ENCODE measurements at places on chromosomes 6 and 20.

GRCh38 chr20:20223981-20224380 lies 143.9 kb upstream of the INSM1 start:
- no peak for DNase-seq

- DNase-seq: no peak
These were observed 64.6 kb downstream of the SYNE1 start for GRCh38 chr6:152572338-152573088.

DNA sequence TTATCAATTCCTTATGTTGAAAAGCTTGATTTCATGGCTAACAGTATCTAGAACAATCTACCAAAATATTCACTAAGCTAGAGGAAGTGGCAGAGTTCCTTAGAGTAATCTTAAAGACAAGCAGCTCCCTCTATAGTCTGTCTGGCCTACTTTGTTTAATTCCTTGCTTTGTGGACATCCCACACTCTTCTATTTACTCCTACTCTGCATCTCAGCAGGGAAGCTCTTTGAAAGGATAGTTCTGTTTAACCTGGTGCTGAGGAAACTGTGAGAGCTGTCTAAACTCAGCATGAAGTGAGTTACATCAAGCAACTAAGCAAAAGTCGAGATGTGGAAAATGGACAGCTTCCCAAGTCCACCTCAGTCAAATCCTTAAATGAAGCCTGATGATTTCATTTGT lies 4.3 kb downstream of the REV3L start:
- DNase-seq: no peak

DNA sequence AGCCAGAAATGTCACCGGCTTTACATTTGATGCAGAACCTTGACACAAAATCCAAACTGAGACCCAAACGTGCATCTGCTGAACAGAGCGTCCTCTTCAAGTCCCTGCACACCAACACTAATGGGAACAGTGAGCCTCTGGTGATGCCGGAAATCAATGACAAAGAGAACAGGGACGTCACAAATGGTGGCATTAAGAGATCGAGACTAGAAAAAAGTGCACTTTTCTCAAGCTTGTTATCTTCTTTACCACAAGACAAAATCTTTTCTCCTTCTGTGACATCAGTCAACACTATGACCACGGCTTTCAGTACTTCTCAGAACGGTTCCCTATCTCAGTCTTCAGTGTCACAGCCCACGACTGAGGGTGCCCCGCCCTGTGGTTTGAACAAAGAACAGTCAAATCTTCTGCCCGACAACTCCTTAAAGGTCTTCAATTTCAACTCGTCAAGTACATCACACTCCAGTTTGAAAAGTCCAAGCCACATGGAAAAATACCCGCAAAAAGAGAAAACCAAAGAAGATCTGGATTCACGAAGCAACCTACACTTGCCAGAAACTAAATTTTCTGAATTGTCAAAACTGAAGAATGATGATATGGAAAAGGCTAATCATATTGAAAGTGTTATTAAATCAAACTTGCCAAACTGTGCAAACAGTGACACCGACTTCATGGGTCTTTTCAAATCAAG lies 108.4 kb downstream of the RTN4IP1 start:
- peak; percentile 66 for DNase-seq

DNA sequence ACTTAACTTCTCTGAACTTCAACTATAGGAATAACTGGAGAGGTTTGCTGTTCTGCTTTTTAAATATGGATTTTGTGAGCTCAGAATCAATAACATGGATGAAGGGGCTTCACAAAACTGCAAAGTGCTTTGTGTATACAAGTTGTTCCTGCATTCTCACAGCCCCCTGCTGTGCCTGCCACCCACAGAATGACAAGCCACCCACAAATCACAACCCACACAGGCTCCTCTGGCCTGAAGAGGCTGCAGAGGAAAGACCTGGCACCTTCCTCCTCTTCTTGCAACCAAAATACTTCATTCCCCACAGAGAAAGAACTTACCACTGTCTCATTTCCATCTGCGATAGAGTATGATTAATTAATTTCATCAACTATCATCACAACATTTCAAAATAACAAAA lies 106.7 kb upstream of the NHSL1 start:
- DNase-seq: no peak

DNA sequence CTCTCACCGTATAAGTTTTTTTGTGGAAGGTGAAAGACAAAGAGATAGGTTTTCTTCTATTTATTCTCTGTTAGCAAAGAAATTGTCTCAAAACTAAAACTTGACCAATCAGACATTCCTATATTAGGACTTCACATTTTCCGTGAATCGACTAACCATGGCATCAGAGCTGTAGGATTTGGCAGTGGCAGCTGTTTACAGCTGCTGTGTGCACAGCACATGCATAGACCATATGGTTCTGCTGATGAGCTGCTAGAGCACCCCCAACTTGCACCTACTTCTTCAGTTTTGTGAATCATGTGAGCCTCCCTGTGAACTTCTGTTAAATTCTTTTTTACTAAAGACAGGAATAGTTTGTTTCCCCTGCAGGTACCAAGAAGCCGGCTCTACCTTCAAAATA lies 157.9 kb downstream of the RFX6 start:
- DNase-seq: no peak

DNA sequence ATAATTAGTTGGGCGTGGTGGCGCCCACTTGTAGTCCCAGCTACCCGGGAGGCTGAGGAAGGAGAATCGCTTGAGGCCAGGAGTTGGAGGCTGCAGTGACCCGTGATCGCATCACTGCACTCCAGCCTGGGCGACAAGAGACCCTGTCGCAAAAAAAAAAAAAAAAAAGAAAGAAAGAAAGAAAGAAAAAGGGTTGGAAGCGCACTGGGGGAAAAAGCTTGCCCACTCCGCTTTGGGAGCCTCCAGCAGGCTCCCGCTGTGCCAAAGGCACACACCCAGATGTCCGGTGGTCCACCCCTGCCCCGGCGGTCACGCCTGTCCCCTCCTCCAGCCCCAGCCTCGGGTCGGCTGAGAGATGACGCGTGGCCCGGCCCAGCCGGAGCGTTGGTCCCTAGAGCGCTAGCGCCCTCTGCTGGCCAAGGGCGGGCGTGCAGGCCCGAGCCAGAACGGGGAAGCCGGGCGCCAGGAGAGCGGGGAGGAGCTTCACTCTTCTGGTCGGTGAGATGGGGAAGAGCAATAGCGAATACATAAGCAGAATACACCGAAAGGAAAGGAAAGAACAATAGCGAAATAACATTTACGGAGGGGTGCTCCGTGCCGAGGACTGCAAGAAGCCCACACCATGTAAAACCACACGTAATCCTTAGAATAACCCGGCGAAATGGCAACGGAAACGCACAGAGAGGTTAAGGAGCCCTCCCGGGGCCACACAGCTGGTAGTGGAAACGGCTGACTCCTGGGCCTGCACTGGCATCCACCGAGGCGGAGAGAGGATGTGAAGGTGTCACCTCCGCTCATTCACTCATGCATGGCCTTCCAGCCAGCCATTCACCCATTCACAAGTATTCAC lies 41.7 kb downstream of the UBE2V1 start:
- DNase-seq: peak; percentile 87

DNA sequence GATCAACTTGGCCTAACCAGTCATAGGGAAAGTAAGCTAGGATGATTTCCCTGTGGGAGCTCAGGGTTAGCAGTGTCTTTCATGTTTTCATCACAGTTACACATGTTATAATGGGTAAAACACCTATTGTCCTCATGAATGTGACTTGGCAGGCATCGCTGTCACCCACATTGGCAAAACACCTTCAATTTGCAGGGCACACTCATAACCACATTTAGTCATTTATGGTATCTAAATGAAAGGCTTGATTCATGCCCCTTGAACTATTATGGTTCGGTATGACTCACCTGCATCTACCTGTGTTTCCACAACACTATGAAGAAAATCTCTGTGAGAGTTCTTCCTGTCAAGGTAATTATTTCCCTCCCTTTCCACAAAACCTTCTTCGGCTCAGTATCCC lies 49.2 kb downstream of the FRK start:
- peak; percentile 2 for DNase-seq

DNA sequence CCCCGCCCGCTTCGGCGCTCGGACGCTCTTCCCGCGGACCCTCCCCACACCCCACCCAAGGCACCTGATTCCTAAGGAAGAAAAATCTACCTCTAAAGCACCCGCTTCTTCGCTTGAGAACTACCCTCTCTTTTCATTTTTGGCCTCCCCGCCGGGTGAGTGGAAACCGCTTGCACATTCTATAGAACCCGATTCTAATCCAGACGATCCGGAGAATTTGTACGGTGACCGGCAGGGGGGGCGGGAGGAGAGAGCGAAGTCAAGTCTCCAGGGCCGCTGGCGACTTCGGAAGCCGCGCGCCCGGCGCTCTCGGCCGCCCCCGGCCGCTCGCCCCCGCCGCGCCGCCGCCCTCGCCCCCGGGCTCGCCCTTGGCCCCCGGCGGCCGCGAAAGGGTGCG lies at the start of gene RBM24:
Gene RBM24 (plus strand): TSS at position 262 of the 397 bp plus-strand sequence. CDS start 221 bp downstream, outside the sequence.
- DNase-seq: peak; percentile 6

- DNase-seq: no peak
These were observed 412.4 kb downstream of the ARHGAP18 start for GRCh38 chr6:129297592-129297991.

DNA sequence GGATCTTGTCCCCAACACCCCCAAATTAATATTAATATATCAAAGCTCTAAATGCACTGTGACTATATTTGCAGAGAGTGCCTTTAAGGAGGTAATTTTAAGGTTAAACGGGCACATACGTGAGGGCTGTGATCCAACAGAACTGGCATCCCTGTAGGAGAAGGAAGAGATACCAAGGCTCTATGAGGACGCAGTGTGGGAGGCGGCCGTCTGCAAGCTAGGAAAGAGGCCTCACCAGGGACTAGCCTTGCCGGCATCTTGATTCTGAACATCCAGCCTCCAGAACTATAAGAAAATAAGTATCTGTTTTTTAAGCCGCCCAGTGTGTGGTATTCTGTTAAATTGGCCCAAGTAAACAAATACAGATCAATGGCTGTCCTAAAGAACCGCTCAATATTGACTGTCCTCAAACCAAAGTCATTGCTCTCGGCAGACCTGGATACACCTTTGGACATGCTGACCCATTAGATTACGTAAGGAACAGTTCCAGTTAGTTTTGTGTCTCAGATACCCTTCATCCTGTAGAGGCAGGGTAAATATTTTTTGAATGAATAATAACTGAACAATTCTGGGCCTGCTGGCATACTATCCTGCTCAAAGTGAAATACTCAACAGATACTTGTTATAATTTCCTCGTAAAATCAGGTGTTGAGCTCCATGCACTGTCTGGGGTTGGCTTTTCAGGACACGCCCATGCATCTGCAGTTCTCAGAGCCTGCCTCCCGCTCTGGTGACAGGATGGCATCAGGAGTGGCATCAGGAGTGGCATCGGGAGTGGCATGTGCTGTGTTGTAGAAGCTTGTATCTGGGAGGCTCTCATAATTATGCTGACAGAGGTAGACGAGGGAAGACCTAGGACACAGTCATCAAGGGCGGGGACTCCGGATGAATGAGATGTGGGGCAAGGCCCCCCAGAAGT lies 6.3 kb downstream of the PRR18 start:
- no peak for DNase-seq

- DNase-seq: no peak
These were observed 305.6 kb upstream of the EXOC2 start for GRCh38 chr6:998551-998950.

DNA sequence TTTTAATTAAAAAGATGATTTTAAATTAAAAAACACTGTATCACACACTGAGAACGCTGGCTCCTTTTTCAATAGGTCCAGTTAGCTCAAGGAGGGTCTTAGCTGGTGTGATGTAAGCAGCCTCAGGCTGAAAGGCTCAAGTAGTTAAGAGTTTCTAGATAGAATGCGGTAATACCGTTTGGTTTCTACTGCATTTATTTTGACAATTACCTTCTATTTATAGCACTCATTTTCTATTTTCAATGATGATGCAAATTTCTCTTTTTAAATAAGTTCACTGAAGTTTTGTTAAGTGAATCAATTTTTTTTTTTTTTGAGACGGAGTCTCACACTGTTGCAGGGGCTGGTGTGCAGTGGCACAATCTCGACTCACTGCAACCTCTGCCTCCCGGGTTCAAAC lies 87.1 kb downstream of the PREX1 start:
- no peak for DNase-seq

GRCh38 chr6:11854408-11855165 lies 76.0 kb upstream of the ADTRP start:
- no peak for DNase-seq

DNA sequence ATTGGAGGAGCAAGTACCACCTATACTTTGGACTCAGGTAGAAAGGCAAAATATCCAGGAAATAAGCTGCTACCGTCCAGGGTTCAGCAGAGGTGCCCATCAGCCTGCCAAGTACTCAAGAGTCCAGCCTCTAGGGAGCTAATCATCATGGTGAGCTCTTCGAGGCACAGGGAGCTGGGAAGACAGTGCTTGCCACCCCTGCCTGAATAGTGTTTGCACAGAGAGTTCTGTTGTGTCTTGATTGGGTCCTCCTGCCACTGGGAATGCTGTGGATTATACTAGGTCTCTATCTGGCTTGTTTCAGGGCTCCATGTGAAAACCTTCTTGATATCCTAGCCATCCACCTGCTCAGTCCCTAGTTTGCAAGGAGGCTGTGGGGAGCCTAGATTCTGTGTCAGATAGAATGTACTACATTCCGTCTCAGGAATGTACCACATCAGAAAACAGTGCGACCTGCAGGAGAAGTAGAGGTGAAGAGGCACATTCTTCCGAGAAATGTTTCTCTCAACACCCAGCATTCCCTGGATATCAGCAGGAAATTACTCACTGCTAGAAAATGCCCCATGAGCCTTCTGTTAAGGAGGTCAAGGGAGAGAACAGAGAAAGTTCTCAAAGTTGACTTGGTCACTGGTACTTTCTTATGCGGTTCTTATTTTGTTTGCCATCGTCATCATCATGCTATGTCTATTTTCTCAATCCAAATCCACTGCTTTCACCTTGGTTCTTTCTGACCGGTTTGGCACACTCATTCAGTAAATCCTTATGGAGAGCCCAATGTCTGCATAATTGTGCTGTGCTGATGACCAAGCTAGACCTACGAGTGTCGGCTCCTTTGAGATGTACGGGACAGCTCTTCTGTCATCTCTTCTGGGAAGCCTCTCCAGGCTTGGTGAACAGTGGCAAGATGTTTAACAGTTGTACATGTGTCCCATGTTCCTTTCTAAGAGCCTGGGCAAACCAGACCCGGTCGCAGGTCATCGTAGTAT lies 30.7 kb downstream of the PTPN1 start:
- DNase-seq: no peak

DNA sequence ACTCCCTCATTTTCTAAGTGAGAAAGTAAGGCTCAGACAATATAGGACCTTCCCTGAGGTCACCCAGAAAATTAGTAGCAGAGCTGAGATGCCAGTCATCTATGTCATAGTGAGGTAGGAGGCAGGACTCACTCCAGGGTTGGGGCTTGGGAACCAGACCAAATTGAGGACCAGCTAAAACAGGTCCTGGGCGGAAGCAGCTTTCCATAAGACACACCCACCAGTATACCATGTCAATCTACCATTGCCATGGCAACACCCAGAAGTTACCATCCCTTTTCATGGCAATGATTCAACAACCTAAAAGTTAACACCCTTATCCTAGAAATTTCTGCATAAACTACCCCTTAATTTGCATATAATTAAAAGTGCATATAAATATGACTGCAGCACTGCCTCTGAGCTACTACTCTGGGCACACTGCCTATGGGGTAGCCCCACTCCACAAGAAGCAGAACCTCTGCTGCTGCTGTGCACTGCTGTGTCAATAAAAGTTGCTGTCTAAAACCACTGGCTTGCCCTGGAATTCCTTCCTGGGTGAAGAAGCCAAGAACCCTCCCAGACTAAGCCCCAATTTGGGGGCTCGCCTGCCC lies 30.3 kb upstream of the OCSTAMP start:
- DNase-seq: no peak

- DNase-seq: peak; percentile 47
These were observed at the start of gene ANKRD60 for GRCh38 chr20:58228484-58229197. ANKRD60 (minus strand) TSS chr20:58228653; CDS start chr20:58228653, 0 bp downstream.
